Kidney epithelial cell (primary cell): ENCODE measurements at places on chromosomes 5 and 9. TPM values are rescaled to one million over a fixed set of nuclear protein-coding genes. Genes with fewer than 3 reads are reported as not detected.

The FOXD4 gene
- total RNA-seq = 0.13 and 0.34 TPM in 2 replicates

GRCh38 chr5:177071666-177072385 is 14.9 kb upstream of the FGFR4 start:
- DNase-seq = peak; percentile 56

DNA sequence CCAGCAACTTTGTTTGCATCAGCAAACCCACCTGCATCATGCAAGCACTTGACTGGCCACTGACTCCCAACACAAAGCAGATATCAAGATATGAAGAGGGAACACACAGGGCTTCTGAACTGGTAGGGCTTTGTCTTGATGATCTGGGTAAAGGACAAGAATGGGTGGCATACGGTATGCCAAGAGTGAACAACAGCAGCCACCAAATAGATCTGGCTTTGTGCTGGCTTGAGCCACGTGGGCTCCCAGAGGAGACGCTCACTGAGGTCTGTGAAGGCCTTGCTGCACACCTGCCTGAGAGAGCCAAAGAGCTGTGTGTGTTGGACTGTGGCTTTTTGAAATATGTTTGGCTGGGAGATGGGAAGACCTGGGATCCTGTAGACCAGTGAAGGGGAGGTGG is 43.5 kb downstream of the FGF1 start:
- no peak for DNase-seq

The PCSK5 gene
- 2.3 and 3.8 TPM in 2 replicates for total RNA-seq

DNA sequence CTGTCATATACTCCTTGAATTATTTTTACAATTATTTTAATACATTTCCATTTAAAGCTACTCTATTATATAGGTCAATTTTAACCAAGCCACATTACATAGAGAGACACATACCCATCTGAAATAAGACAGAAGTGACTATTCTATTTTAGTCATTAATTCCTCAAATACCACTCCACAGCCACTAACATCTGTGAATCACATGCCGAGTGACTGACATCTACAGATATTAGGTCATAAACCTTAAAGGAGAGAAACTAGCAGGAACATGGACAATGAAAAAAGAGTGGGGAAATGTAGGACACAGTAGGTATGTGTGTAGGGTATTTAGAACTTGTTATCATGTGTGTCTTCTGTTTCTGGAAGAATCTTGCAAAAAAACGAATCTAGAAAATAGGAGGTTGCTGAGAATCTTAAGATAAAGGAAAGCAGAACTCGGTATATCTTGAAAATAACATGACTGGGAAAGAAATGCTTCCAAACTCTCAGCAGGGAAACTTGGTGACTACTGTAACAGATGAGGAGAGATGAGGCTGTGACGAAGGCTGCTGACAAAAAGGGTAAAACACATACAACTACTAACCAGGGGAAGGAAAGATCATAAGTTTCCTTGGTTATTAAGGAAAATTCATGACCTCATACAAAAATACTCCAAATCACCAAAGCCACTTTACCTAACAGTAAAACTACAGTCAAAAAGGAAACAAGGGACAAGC is 84.6 kb downstream of the PLPP1 start:
- DNase-seq = no peak

The SPATA31D4 gene
- not detected in 2 replicates for total RNA-seq

The CCDC192 gene
- not detected in 2 replicates for total RNA-seq

- no peak for DNase-seq
Observed at GRCh38 chr5:156473269-156473908, 146.4 kb downstream of the SGCD start.

DNA sequence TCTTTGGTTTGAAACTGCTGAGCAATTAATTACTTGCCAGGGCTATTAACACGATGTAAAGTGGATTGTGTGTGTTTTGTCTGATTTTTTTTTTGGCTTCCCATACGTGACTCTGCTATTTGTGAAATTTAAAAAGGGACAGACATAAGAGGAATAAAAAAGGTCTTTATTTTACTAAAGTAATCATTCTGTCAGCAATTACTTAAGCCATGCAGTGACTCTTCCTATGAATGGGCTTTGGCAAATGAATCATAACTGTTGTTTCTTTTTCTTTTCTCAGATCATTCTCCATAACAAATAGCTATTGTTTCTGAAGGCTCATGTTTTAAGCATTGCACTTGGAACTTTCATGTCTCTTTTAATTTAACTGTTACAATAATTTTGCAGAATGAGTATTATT is 461.3 kb upstream of the RORB start:
- no peak for DNase-seq

DNA sequence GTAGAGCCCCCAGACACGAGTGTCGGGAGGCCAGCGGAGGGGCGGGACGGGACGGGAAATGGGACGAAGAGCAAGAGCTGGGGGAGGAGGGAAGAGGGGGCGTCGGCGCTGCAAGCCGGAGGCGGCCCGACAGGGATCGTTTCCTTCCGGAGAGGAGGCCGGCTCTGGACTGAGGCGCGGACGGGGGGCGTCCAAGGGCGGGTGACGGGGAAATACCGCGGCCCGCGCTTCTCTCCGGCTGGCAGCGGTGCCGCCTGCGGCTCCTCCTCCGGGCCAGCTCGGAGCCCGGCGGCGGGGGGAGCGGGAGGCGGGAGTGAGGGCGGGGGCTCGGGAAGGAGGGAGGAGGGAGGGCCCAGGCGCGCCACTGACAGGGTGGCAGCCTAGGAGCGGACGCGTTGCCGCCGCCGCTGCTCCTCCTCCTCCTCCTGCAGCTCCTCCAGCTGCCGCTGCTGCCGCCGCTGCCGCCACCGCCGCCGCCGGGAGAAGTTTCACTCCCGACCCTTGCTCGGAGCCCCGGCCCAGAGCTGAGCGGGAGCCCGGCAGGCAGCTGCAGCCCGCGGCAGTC is at the start of gene CHSY3:
TSS of gene CHSY3 (plus strand) at position 364 of the 565 bp plus-strand sequence.
- peak; percentile 25 for DNase-seq

DNA sequence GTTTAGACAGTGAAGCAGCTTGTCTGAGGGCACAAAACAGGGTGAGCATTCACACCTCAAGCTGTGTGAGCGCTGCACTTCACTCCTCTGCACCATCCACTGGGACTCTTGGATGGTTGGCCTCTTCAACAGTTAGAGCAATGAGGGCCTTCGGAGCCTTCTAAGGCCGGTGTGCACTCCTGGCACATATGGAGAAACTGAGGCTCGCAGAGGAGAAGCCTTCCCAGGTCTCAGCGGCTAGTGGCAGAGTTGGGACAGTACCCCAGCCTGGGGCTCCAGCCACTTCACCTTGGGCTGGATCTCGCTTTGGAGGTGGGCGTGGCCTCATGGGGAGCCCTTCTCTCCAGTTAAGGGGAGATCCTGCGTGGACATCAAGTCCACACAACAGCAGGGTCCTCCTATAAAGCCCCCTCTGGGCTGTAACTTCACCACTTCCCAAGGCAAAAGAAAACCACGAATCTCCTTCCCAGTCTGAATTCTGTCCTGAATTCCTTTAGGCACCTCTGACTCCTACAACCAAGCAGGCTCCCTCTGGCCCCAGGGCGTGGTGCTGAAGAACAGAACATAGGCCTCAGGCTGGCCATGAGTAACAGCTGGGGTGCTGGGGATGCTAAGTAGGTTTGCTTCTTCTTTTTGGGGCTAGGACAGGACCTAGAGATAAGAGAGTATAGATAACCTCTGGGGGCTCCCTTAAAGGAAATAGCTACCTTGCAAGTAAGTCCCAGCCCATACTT is 30.5 kb upstream of the CSF1R start:
- DNase-seq = no peak

GRCh38 chr5:137624786-137625349 is 111.0 kb downstream of the KLHL3 start:
- no peak for DNase-seq

The ARHGAP26 gene
- total RNA-seq = 4.5 and 8.6 TPM in 2 replicates

GRCh38 chr9:85737671-85738070 is 4.1 kb downstream of the AGTPBP1 start:
- no peak for DNase-seq

DNA sequence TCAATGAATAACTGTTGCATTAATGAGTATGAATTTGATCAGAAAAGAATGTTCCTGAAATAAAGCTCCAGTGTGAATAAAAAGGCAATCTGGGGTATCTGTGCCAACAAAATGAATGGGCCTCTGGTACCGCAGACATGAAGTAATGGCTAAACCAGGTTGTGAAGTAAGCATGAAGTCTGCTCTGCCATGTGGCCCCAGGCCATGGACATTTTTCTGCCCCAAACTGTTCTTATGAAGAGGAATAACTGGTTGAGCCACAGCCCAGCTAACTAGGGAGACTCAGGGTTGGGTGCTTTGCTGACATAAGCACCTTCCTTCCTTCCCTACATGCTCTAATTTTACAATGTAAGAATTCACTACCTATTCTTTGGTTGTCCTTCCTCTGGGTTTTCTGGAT is 147.4 kb upstream of the LRRTM2 start:
- DNase-seq = no peak
